ENCODE measurements at places on chromosomes 4 and X. TPM values are rescaled to one million over a fixed set of nuclear protein-coding genes. Genes with fewer than 3 reads are reported as not detected.

GRCh38 chrX:53047228-53047627 is 1.4 kb upstream of the GPR173 start:
- H3K4me1 ChIP-seq, result no peaks in the 10 kb centered on the region
- no peaks in the 10 kb centered on the region for H3K27me3 ChIP-seq

GRCh38 chrX:119249891-119250290 is 13.8 kb downstream of the PGRMC1 start:
- H3K4me3 ChIP-seq, result no peak overlapping the region
- H3K27ac ChIP-seq, result no peak overlapping the region
- no peaks in the 10 kb centered on the region for H3K4me1 ChIP-seq
- H3K27me3 ChIP-seq, result no peaks in the 10 kb centered on the region

Gene TCEAL5
- not detected for polyA plus RNA-seq

GRCh38 chrX:16979226-16979625 is 32.8 kb downstream of the REPS2 start:
- no peaks in the 10 kb centered on the region for H3K27me3 ChIP-seq
- H3K4me3 ChIP-seq, result no peak overlapping the region
- no peak for DNase-seq
- no peak overlapping the region for H3K27ac ChIP-seq

Gene ATP1B4
- polyA plus RNA-seq, result not detected

Gene PAGE2B
- polyA plus RNA-seq, result not detected

DNA sequence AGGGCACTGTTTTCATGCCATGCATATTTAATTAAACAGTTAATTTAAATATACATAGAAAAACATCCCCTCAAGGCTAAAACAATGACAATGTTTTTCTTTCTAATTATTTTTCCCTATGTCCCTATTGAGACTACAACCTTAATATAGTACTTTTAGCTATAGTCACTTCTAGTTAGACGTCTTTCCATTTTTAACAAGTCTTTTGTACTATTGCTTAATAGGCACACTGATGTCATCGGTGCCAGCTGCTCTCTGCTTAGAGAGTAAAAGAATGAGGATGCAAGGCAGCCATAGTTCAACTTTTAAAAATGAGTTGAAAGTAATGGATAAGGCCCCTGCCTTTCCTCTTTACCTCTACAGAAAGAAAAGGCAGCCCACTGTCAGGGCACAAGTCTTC is 191.1 kb downstream of the KCTD8 start:
- H3K4me1 ChIP-seq, result no peaks in the 10 kb centered on the region
- H3K4me3 ChIP-seq, result no peak overlapping the region
- no peaks in the 10 kb centered on the region for H3K36me3 ChIP-seq

Gene DCAF16
- polyA plus RNA-seq, result 28.9 TPM

Gene NMU
- 3.4 TPM for polyA plus RNA-seq

- peaks cover 2% of the 10 kb centered on the region for H3K36me3 ChIP-seq
- H3K27ac ChIP-seq, result peak overlapping the region; percentile 76
- peaks cover 5% of the 10 kb centered on the region for H3K4me1 ChIP-seq
- no peak overlapping the region for H3K4me3 ChIP-seq
- no peak for DNase-seq
Measured at GRCh38 chr4:4323705-4324534, 33.9 kb downstream of the ZBTB49 start.

Gene PABPC1L2A
- not detected for polyA plus RNA-seq

- no peak overlapping the region for H3K27ac ChIP-seq
- H3K4me3 ChIP-seq, result no peak overlapping the region
- DNase-seq, result no peak
- peaks cover 27% of the 10 kb centered on the region for H3K36me3 ChIP-seq
Measured at GRCh38 chr4:145757188-145757587, 77.2 kb downstream of the C4orf51 start.

- peaks cover 12% of the 10 kb centered on the region for H3K4me1 ChIP-seq
- peaks cover 30% of the 10 kb centered on the region for H3K36me3 ChIP-seq
- H3K4me3 ChIP-seq, result no peak overlapping the region
- H3K27me3 ChIP-seq, result no peaks in the 10 kb centered on the region
- H3K27ac ChIP-seq, result peak overlapping the region; percentile 9
Measured at GRCh38 chr4:6884341-6884870, 25.2 kb upstream of the TBC1D14 start.

- peaks cover 21% of the 10 kb centered on the region for H3K36me3 ChIP-seq
- no peaks in the 10 kb centered on the region for H3K27me3 ChIP-seq
- peaks cover 30% of the 10 kb centered on the region for H3K4me1 ChIP-seq
- peak within 1 kb of the TSS; percentile 94 for H3K4me3 ChIP-seq
- peak; percentile 96 for DNase-seq
Measured at GRCh38 chr4:76305971-76306881, at the start of gene STBD1. TSS of gene STBD1 (plus strand) at chr4:76306733. CDS start at chr4:76306770, 37 bp downstream.

GRCh38 chrX:54994099-54994498 is at the start of gene PFKFB1:
TSS of gene PFKFB1 (minus strand) at chrX:54994188. CDS start at chrX:54994007, 181 bp downstream.
- no peak within 1 kb of the TSS for H3K4me3 ChIP-seq
- no peak for DNase-seq
- no peaks in the 10 kb centered on the region for H3K27me3 ChIP-seq
- H3K27ac ChIP-seq, result no peak within 1 kb of the TSS
- no peaks in the 10 kb centered on the region for H3K4me1 ChIP-seq

Gene TMSB15C
- 3.8 TPM for polyA plus RNA-seq

Gene GPR50
- polyA plus RNA-seq, result 0.24 TPM

- H3K27me3 ChIP-seq, result no peaks in the 10 kb centered on the region
- no peak overlapping the region for H3K4me3 ChIP-seq
- DNase-seq, result no peak
- H3K4me1 ChIP-seq, result no peaks in the 10 kb centered on the region
Measured at GRCh38 chr4:37071576-37071975, 173.0 kb upstream of the NWD2 start.

GRCh38 chr4:151728006-151728405 is 32.8 kb downstream of the GATB start:
- H3K4me1 ChIP-seq, result no peaks in the 10 kb centered on the region
- no peak overlapping the region for H3K4me3 ChIP-seq
- H3K27me3 ChIP-seq, result no peaks in the 10 kb centered on the region
- H3K27ac ChIP-seq, result no peak overlapping the region
- no peaks in the 10 kb centered on the region for H3K36me3 ChIP-seq

- H3K27me3 ChIP-seq, result no peaks in the 10 kb centered on the region
- peak; percentile 74 for DNase-seq
- H3K4me1 ChIP-seq, result peaks cover 23% of the 10 kb centered on the region
- H3K4me3 ChIP-seq, result no peak overlapping the region
- H3K27ac ChIP-seq, result peak overlapping the region; percentile 11
- no peaks in the 10 kb centered on the region for H3K36me3 ChIP-seq
Measured at GRCh38 chr4:173917255-173917960, 366.1 kb downstream of the FBXO8 start.

Gene GAR1
- 37.4 TPM for polyA plus RNA-seq

Measured in cardiac muscle cell (in vitro differentiated cells and primary cell).